ENCODE measurements at places on chromosomes 4 and X.

- DNase-seq = no peak
Observed at GRCh38 chr4:85769009-85769408, 294.1 kb downstream of the ARHGAP24 start.

GRCh38 chr4:25862411-25863346 lies at the start of gene SEL1L3:
Gene SEL1L3 (minus strand): TSS chr4:25862988. CDS start chr4:25862836, 152 bp downstream.
- DNase-seq = peak; percentile 56

DNA sequence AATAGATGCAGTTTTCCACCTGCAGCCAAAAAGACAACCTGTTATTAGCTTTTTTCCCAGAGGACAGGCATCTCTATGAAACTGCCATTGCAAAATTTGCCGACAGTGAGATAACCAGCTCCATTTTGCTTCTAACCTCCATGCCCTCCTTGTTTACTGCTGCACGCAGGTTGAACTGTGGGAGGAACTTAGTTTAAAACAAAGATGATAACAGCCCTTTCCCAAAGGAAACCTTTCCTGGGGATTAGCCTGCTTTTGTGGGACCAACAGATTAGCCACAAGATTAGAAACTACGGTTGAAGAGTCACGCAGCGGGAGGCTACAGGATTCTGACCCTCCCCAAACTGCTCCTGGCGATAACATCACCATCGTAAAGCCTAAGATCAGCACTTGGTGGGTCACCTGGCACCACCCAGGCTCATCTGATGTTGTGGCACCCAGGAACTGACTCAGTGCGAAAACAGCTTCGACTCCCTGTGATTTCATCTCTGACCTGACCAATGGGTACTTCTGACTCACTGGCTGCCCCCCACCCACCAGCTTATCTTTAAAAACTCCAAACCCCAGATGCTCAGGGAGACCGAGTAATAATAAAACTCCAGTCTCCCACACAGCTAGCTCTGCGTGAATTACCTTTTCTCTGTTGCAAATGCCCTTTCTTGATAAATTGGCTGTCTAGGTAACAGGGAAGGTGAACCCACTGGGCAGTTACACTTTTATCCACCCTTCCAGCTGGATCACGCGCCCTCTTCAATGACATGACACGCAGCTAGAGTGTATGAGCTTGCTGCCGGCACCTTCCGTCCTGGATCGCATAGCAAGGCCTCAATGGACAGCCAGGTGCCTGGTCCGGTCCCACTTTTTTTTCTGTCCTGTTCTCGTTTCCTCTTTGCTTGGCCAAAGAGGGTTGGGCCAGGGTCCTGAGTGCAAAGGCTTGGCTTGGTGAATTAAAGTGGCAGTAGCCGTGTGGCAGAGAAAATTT lies 27.2 kb downstream of the NOP14 start:
- DNase-seq = peak; percentile 56

DNA sequence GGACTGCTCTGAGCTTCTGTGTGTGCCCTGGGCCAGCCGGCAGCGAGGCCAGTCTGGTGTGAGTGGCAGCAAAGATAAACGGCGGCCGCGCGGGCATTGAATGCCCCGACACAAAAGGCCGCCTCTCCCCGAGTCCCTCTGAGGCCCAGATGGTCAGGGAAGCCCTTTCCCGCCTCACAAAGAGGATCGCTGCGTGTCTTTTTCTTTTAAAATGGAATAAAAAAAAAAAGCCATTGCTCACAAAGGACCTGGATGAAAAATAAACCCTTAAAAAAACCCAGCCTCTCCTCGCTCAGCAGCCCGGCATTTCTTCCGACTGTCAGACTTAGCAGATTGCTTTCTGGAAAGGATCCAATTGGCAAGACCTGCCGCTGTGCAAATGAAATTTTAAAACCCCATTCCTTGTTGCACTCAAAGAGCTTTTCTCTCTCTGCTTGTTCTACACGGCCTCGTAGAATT lies 578.7 kb downstream of the BCOR start:
- no peak for DNase-seq

DNA sequence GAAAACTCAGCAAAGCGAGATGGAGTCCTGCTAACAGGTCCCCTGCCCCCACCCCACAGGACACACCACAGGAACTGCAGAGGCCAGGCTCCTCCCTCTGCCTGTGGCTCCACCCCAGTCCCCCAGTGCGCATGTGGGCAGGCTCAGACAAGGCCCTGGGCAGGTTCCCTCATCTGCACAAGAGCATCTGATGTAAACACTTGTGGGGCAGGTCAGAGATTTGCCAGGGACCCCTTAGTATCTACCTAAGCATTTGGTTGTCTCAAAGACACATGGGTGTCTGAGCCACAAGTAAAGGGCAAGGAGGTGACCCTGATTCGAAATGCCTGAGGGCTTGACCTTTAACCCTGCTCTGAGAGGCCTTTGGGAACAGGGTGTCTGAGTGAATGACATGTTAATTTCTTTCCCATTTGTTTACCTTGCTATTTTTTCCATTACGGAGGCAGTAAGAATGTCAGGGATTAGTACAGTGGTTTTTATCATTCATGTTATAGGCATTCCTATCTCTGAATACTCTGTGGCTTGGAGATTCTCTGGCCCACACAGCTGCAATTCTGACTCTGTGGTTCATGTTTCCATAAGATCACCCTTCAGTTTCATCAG lies 85.3 kb downstream of the ZNF518B start:
- no peak for DNase-seq

DNA sequence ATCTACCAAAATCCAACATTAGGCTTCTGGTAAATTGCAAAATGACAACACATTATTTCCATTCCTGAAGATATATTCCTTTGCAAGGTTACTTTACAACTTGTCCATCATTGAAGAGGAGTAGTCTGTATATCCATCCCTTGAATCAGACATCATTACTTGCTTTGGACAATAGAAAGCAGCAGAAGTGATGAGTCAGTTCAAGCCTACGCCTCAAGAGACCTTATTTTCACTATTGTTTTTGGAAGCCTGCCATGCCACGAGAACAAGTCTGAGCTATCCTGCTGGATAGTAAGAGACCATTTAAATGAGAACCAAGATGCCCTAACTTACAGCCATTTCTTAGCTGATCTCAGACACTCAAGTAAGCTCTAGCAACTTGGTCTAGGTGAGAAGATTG lies 246.0 kb upstream of the HHIP start:
- DNase-seq = no peak

- no peak for DNase-seq
Observed at GRCh38 chr4:6058531-6059374, 40.5 kb upstream of the C4orf50 start.

DNA sequence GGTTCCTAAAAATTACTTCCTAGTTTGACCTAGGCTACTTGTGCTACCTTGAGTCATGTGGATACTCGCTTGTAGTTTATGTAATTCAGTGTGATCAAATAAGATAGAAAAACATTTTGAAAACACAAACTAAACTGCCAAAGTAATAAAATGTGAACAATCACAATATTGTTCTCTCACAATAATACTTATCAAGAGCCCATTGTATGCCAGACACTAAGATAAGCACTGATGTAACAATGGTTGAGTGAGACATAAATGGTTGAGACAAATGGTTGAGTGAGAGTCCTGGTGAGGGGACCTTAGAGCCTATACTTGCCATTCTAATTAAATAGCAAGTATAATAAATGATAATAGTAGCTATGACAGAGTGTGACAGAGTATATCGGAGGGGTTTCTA lies 41.7 kb downstream of the RFC1 start:
- no peak for DNase-seq

DNA sequence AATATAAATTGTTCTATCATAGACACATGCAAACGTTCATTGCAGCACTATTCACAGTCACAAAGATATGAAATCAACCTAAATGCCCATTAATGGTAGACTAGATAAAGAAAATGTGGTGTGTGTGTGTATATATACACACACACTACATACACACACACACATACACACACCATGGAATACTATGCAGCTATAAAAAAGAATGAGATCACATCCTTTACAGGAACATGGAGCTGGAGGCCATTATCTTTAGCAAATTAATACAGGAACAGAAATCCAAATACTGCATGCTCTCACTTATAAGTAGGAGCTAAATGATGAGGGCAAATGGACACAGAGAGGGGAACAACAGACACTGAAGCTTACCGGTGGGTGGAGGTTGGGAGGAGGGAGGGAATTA lies 65.2 kb downstream of the MTHFD2L start:
- no peak for DNase-seq
